H9 (cell line): ENCODE measurements at places on chromosomes 13 and 19.

GRCh38 chr13:25990801-25991200 is 61.0 kb downstream of the SHISA2 start:
- no peak for DNase-seq

DNA sequence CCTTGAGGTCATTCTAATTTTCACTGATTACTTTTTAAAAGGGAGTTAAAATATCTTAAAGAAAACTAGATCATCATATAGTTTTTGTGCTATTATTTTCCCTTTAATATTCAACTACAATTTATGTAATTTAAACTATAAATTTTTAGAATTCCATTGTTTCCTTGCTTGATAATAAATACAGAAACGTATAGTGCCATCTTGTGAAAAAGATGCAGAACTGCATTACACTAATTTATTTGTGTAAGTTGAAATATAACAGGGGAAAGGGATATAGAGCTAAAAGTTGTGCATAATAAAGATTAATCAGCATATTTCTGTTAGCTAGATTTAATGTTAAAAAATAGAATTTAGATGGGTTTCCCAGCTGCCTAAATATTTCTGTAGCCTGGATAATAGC is 61.5 kb upstream of the TDRD3 start:
- no peak for DNase-seq

DNA sequence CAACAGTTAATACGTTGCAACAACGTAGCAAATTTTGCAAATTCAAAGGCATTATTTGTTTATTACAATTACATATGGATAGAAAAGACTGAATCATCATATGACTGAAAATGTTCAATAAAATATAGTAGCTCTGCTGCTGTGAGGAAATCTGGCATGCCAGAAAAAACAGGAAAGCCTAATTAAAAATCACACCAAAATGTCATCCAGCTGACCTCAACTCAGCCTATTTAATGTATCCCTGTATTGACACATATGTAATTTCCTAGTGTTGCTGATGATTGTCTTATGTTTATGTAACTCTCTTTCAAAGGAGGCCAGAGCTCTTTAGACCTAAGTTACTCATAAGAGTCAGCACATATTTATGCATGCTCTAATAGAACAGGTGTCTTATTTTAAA is 495.0 kb downstream of the PCDH17 start:
- no peak for DNase-seq

GRCh38 chr13:113917594-113918371 is 53.9 kb upstream of the GAS6 start:
- peak; percentile 21 for DNase-seq

GRCh38 chr19:7698583-7698982 is 3.3 kb downstream of the FCER2 start:
- no peak for DNase-seq

DNA sequence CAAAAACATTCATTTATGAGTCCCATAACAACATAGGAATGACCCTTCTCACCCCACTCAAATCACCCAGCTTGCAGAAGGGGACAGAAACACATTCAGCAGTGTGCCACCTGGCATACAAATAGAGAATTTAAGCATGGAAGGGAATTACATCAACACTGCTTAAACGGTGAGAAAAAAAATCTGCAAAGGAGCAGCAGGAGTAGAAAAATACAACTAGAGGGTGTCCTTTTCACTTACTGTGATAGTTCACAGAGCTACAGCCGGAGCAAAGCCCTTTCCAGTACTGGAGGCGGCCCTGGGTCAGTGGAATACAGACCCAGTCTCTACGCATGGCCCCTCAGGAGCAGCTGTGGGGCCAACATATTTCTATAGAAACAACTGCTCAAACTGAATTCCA is 764.3 kb upstream of the ARGLU1 start:
- DNase-seq: no peak

DNA sequence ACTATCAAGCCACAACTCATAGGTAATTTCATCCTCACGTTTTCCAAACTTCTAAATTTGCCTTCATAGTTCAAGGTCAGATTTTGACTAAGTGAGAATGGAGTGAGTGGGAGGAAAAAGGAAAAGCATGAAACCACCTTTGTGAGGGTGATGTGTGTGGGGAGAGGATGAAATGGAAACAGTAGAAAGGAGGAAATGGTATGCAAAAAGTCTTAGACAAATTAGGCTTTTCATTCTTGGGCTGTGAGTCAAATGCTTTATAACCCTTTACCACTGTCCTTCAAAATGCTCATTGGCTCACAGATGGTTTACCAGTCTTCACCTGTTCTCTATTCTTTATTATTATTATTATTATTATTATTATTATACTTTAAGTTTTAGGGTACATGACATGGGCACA is 127.2 kb downstream of the RAP2A start:
- DNase-seq: no peak

- DNase-seq: no peak
These were observed 6.0 kb upstream of the ZNF507 start for GRCh38 chr19:32339423-32339822.

DNA sequence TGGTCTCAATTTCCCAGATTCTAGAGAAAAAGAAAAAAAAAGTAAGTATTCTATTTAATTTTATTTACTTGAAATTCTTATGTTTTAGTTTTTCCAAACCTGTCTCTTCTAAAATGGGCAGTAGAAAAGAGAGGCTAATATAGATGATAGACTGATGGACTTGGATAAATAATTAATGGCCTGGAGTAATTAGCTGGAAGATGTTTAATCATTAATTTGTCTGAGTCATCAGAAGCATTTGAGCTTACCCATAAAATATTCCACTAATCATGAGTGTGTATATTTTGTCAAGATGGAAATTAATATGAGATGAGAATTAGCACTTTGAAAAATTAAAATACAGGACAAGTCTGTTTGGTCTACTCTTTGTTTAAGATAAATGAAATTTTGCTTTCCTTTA is 212.1 kb upstream of the MIR17HG start:
- DNase-seq: no peak
